ENCODE measurements at places on chromosomes 5 and 9.

DNA sequence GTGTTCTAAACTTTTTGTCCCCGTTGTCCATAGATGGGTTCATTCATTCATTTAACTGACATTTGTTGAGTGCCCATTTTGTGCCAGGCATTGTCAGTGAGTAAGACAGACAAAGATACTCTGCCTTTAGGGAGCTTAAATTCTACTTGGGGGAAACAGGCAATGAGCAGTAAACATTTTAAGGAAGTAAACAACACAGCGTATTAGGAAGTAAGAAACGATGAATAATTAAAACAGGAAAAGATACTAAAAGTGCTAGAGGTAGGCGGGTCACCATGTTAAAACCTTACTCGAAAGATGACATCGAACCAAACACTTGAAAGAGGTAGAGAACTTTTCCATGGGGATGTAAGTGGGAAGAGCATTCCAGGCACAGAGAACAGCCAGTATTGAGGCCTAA is 5.5 kb upstream of the MAML1 start:
- no peak for DNase-seq

DNA sequence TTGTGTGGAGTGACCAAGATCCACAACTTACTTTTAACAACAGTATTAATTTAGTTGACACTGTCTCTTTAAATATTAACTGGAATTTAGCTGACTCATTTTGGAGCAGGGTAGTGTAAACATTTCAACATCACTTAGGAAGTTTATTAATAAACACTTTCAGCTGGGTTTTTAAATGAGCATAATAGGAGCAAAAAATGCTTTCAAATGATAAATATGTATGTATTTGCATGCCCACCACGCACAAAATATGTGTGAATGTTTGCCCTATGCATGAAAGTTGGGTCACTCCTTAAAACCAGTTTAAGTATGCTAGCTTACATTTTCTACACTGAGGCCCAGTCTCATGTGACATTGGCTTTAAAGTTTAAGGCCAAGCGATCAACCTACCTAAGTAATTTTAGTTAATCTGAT is 2.9 kb downstream of the ZFAND5 start:
- DNase-seq = no peak

GRCh38 chr9:94300470-94301301 is 27.8 kb downstream of the NUTM2F start:
- no peak for DNase-seq

- DNase-seq = no peak
Observed at GRCh38 chr9:89901920-89902319, 297.1 kb downstream of the GADD45G start.

GRCh38 chr9:2570615-2571479 is 50.7 kb upstream of the VLDLR start:
- no peak for DNase-seq

DNA sequence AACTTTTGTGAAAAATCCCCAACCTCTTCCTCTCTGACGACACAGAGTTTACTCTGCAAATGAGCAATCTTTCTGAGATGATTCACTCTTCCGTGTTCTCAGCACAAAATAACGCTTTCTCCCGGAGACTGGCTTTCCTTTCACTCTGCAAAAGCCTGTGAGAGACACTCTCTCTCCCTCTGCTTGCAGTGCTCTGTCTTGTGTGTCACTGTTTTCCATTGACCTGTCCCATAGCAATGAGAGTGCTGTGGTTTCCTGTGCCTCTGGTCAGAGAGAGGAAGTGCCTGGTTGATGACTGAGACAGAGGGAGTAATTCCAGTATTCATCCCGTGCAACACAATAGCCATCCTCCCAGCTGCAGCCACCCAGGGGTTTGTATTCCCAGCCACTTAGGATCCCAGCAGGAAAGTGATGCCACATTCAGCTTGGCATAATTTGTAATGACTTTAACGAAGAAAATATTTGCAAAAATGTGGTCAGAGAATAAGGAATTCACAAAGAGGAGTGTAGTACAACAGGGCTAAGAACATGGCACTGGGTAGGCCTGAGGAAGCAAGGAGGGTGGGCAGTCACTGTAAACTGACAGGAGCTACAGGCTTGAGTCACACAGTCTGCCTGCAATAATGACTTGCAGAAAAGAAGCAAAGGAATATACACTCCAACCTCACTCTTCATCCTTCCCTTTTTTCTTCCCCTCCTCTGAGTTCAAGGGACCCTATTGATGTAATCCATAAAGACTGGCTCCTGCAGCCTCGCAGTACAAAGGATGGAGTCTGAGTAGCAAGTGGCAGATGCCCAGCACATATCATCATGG is 463.5 kb upstream of the RGMB start:
- no peak for DNase-seq

DNA sequence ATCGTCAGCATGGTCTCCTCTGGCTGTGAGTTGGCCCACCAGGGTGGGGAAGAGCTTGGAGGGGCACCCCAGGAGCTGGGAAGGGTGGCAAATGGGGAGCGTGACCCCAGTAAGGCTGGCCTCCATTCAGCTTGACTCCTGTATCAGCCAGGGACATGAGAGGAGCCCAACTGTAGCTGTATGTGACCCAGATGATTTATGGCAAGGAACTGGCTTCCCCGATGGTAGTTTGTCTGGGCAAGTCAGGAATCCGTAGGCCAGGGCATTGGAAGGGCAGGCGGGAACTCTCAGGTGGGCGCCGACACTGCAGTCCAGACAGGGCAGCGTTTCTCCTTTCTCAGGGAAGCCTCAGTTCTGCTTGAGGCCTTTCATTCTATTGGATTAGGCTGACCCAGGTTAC is 2.3 kb downstream of the SLC34A1 start:
- no peak for DNase-seq
